ENCODE measurements at places on chromosomes 6 and 20. TPM values are rescaled to one million over a fixed set of nuclear protein-coding genes. Genes with fewer than 3 reads are reported as not detected.

HMGCLL1 gene
- not detected for total RNA-seq

RNASET2 gene
- total RNA-seq, result 22.1 TPM

TCF15 gene
- 0.12 TPM for total RNA-seq

CALHM5 gene
- total RNA-seq, result 10.1 TPM

OR2B6 gene
- total RNA-seq, result not detected

TUBB gene
- total RNA-seq, result 361 TPM

EXOC2 gene
- total RNA-seq, result 22.2 TPM

PHACTR3 gene
- total RNA-seq, result not detected

TRAPPC3L gene
- not detected for total RNA-seq

GRM1 gene
- under 0.01 TPM for total RNA-seq

GRIK2 gene
- total RNA-seq, result 1.8 TPM

FOXO3 gene
- total RNA-seq, result 41.8 TPM

AVP gene
- not detected for total RNA-seq

WFDC10B gene
- not detected for total RNA-seq

CCN6 gene
- not detected for total RNA-seq

CCDC170 gene
- 0.23 TPM for total RNA-seq

VGLL2 gene
- total RNA-seq, result not detected

TNFRSF6B gene
- total RNA-seq, result 7.8 TPM

RSPO4 gene
- total RNA-seq, result not detected

SGK2 gene
- 0.47 TPM for total RNA-seq

ACTL10 gene
- 2.8 TPM for total RNA-seq

BEND6 gene
- total RNA-seq, result 6.1 TPM

PPIL6 gene
- 2.1 TPM for total RNA-seq

HLA-DRA gene
- not detected for total RNA-seq

ARMC2 gene
- 1.9 TPM for total RNA-seq

TBX18 gene
- 44.2 TPM for total RNA-seq

SYCP2 gene
- 0.70 TPM for total RNA-seq

TRIM38 gene
- total RNA-seq, result 6.8 TPM

OTOR gene
- total RNA-seq, result not detected

PSORS1C2 gene
- total RNA-seq, result not detected

ASIP gene
- not detected for total RNA-seq

ADGRB3 gene
- total RNA-seq, result not detected

SMIM13 gene
- 7.7 TPM for total RNA-seq

SLC22A2 gene
- total RNA-seq, result not detected

BMP6 gene
- total RNA-seq, result 173 TPM

C6orf141 gene
- not detected for total RNA-seq

DLGAP4 gene
- 11.4 TPM for total RNA-seq

SLC32A1 gene
- total RNA-seq, result not detected

RRAGD gene
- total RNA-seq, result 4.9 TPM

TMEM170B gene
- 0.45 TPM for total RNA-seq

C2 gene
- 0.90 TPM for total RNA-seq

MYO6 gene
- total RNA-seq, result 13.9 TPM

APCDD1L gene
- 26.5 TPM for total RNA-seq

ANGPT4 gene
- not detected for total RNA-seq

STMND1 gene
- total RNA-seq, result not detected

MEI4 gene
- total RNA-seq, result not detected
